Activated T-helper 2 cell treated with anti-CD3 and anti-CD28 coated beads, Interferon-gamma antibody, Interleukin-2, Interleukin-4, amounts not matched to agents 10 μg/mL and 5 μg/mL and 100 μg/mL, durations not matched to agents 14 hours and 24 hours and 36 hours (primary cell): ENCODE measurements at places on chromosomes 6 and 20.

GRCh38 chr6:139711804-139712585 is 337.5 kb upstream of the CITED2 start:
- no peak for DNase-seq

DNA sequence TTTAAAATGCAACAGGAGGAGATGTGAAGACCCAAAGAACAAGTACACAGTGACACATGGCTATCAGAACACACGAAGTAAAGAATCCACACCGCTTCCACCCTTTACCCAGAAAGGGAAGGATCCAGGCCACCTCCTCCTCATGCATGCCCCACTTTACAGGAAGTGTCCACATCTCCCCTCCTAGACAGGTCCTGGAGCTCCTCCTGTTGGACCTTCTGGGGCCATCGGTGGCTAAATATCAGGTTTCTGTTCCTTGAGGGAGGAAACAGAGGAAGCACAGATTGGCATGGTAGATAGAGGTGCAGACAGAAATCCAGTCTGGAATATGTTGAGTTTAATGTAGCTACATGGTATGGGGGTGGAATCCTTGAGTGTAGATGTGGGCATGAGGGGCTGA is 10.9 kb downstream of the NINL start:
- no peak for DNase-seq

GRCh38 chr6:16409531-16410441 is 171.4 kb downstream of the GMPR start:
- DNase-seq = peak; percentile 26

DNA sequence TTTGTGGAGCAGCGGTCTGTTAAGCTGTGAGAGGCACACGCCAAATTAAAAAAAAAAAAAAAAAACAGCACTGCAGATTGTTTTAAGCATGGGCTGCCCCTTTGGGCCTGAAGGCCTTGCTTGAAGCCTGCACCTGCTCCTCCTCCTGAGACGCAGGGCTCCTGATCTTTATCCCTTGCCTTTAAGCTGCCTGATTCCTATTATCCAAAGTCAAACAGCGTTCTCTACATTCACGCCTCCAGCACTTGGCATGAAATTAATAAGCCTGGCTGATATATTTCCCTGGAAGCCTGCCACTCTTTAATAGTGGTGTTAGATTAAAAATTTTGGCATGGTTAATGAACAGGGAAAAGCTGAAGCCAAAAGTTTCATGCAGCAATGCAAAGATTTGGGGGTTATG is 163.9 kb downstream of the FAXC start:
- DNase-seq = no peak

DNA sequence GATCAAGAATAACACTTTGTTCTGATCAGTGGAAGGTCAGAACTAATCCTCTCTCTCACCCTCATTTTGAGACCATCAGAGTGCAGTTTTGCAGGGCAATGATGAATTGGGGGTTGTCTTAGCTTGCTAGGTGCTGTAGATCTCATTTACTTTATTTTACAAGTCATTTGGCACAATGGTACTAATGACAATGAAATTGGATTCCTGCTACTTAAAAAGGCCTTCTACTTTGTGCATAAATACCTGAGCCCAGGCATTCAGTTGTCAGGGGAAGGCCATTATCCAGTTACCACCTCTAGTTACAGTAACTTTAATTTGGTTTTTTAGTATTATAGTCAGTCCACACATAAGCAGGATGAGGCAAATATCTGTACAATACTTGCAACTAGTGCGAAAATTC is 240.0 kb downstream of the HDGFL1 start:
- DNase-seq = no peak

DNA sequence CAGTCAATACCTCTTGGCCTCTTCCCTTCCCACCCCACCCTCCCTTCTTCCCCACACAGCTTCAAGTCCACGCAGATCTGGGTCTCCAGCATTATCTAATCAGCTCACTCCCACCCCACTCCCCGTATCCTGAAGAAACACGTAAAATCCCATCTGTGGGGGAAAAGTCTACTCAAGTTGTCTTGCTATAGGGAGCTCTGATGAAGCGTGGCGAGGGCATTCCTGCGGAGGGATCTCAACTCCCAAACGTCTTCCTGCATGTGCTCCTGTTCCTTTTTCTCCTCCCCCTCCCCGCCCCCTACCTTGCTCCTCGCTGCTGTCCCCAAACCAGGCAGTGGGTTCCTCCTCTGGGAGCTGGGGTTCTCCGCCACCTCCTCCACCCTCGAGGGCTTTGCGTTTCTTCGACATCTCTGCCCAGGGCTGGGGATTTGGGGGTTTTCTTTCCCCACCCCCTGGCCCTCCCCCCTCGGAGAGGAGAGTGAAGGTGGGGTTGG is 181.8 kb downstream of the TBXT start:
- no peak for DNase-seq

- DNase-seq = no peak
Observed at GRCh38 chr6:16438718-16439591, 200.6 kb downstream of the GMPR start.

GRCh38 chr6:109139109-109139508 is 43.8 kb downstream of the CEP57L1 start:
- no peak for DNase-seq

DNA sequence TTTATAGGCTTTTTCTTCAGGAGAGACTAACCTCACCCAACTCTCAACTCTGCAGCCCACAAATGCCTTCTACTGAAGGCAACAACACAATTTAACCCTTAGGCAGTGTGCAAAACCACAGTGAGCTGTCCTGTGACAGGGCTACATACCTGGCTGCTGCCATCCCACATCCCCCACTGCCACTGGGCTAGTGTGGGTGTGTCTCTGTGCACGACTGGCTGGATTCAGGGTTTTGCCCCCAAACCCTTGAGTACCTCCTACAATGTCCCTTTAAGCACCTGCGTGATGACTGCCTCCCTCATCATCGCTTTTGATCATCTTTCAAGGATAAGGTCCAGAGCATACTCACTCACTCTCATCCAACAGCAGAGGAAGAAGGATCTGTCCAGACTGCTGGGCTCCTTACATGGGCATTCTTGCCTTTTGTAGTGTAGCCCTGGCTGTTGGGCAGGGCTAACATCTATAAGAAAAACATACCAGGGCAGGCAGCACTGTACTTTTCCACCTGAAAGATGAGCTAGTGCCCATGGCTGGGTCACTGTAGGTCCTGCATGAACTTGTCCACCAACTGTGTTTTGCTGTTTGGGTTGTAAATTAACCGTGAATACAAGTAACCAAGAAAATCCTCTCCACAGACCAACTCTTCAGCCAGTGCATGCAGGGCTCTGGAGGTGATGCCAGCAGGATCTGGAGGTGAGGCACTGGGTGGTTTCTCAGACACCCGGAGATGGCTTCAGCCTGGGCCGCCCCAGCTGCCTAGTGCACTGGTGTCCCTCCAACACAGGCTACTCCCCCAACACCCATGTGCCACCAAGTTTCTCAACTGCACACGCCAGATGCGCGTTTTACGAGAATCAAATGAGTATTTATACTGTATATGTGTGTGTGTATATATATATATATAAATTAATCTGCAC is 45.2 kb downstream of the PLCG1 start:
- DNase-seq = peak; percentile 7

- DNase-seq = no peak
Observed at GRCh38 chr6:148291876-148292275, 50.8 kb upstream of the SASH1 start.

- DNase-seq = no peak
Observed at GRCh38 chr6:159908535-159908934, 17.7 kb downstream of the MAS1 start.

GRCh38 chr6:158279615-158280014 is 32.6 kb upstream of the TULP4 start:
- DNase-seq = no peak

DNA sequence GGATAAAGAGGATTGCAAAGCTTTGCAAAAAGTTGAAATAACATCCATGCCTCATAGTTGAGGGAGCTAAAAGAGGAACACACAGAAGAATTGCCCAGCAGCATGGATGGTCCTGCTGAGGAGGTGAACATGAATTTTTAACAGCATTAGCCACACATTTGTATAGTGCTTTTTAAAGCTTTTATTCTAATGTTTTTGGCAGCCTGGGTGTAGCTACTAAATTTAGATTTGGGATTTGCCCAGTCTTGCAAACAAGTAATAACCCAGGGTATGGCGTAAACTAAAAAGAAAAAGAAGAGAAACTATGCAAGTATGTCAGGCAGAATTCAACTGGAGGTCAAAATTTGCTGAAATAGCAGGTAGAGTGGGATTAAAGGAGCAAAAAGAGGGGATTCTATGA is 75.1 kb upstream of the PTPRK start:
- no peak for DNase-seq

DNA sequence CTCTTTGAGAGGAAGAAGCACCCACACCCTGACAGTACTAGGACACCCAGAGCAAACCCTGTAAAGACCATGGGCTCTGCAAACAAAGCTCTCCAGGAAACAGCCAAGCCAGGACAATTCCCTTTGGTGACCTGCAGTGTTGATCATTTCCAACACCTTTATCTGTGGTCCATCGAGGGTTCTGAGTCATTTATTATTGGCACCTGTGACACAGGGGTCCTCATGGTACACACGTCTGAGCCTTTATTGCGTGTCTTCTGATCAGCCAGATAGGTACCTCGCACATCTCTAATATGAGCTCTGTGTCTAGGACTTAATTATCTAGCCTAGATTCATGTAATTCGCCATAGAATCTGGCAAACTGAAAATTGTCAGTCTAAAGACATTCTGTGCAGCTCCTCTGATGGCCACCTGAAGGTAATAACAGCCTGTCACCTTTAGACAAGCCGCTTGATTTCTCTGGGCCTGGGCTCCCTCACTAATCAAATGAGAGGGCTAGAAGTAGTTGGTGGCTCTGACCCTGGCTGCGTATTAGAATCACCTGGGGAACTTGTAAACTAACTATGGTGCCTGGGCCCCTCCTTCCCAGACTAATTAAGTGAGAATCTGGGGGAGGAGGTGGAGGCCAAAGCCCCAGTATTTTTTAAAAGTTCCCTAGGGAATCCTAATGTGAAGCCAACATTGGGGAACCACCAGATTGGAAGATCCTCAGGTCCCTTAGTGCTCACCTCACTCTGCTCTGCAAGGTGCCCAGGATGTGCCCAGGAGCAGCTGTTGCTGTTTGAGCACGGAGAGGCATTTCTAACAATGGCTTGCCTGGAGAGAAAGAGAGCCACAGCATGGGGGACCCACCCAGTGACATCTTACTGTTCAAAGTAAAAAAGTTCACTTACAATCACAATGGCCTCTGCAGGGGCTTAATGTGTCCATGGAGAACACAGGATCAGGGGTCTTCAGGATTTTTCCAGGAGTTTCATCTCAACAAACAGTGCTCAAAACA is 122.0 kb upstream of the ARID1B start:
- no peak for DNase-seq
